ENCODE measurements at places on chromosomes 2 and 18.

- no peak for DNase-seq
Measured at GRCh38 chr2:217657252-217657651, 345.5 kb downstream of the TNS1 start.

DNA sequence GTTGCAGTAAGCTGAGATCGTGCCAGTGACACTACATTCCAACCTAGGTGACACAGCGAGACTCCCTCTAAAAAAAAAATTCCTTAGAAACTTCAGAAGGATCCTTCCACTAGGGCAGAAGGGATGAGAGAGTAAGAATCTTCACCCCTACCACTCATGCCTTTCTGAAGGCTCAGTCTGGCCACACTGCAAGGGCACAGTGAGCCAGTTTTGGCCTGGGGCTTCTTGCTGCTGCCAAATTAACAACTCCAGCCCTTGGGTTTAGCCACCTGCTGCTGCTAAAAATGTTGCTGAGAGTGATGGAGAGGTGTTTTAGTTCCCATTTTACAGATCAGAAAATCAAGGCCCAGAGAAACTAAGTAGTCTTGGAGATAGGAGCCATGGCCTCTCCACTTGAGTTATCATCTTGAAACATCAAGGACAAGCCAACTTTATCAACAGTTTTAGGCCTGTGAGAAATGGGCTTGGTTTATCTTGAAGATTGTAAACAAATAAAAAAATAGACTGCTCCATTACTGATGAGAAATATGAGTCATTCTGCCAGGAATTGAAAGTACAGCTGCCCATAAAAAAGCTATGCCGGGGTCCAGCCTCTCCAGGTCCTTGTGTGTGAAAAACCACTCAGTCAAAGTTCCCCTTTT is 31.9 kb upstream of the CASP8 start:
- DNase-seq, result no peak

DNA sequence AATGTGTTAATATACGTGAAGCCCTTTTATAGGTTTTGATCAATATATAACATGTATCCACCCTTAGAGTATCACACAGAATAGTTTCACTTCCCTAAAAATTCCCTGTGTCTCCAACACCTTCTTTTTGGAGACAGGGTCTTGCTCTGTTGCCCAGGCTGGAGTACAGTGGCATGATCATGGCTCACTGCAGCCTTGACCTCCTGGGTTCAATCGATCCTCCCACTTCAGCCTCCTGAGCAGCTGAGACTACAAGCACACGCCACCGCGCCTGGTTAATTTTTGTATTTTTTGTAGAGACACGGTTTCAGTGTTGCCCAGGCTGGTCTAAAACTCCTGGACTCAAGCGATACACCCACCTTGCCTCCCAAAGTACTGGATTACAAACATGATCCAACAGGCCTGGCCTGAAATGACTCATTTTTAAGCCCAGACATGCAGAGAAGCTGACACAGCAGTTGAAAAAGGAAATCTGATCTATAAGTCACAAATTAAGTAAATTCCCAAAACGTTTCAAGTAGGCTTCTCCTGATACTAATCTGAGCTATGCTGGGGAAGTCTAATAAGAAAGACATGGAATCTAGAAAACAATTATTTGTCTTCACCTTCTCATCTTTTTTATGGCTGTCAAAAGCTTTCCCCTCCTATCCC is 2.9 kb downstream of the DUSP11 start:
- DNase-seq, result no peak

GRCh38 chr2:15050483-15050882 is 418.0 kb downstream of the LRATD1 start:
- no peak for DNase-seq

DNA sequence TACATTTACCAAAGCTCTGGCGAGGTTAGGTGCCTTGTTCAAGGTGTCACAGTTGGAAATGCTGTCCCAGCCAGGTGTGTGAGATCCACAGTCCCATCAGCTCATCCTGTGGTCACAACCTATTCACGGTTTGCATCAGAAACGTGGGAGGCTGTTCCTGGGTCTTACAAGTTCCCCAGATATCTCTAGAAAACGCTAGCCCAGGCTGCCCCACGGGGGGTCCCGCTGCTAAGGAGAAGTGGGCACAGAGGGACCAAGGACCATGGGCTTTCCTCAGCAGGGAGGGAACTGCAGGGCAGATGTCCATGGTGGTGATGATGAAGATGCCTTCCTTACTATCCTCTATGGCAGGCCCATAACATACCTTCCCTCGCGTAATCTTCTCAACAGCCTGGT is 649 bp downstream of the FECH start:
- no peak for DNase-seq

Measured in AG09319 (cell line).